ENCODE measurements at places on chromosomes 12 and 14.

- DNase-seq, result no peak
Measured at GRCh38 chr14:64227856-64228255, 66.3 kb downstream of the ESR2 start.

DNA sequence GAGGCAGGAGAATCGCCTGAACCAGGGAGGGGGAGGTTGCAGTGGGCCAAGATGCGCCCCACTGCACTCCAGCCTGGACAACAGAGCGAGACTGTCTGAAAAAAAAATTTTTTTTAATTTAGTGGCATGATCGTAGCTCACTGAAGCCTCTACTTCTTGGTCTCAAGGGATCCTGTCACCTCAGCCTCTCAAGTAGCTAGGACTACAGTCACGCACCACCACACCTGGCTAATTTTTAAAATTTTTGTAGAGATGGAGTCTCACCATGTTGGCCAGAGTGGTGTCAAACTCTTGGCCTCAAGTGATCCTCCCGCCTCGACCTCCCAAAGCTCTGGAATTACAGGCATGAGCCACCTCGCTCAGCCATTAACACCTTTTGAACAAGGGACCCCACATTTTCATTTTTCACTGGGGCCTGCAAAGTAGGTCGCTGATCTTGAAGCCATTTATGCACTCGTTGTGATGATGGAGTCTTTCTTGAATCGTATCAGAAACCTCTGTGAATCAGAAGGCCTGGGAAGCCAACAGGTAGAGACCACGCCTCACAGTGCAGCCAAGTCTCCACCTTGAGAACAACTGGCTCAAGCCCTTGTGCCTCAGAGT, 5.9 kb downstream of the HCAR1 start:
- DNase-seq, result no peak

- DNase-seq, result no peak
Measured at GRCh38 chr14:56112781-56113180, 5.4 kb upstream of the PELI2 start.

DNA sequence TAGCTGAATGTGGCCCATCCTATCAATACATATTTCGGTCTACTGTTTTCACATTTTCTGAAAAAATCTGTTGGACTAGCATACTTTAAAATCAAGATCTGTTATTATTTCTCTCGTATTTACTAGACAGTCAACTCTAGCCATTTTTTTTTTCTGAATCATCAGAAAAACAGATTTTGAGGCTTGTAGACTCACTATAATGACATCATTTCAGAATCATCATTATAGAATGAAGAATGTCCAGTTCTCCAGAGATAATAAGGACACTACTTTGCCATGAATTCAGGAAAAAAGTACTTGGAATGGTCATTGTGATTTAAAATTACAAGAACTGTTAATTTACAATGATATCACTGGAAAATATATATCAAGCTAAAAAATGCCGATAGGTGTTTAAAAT, 589.8 kb downstream of the KCNH5 start:
- no peak for DNase-seq

DNA sequence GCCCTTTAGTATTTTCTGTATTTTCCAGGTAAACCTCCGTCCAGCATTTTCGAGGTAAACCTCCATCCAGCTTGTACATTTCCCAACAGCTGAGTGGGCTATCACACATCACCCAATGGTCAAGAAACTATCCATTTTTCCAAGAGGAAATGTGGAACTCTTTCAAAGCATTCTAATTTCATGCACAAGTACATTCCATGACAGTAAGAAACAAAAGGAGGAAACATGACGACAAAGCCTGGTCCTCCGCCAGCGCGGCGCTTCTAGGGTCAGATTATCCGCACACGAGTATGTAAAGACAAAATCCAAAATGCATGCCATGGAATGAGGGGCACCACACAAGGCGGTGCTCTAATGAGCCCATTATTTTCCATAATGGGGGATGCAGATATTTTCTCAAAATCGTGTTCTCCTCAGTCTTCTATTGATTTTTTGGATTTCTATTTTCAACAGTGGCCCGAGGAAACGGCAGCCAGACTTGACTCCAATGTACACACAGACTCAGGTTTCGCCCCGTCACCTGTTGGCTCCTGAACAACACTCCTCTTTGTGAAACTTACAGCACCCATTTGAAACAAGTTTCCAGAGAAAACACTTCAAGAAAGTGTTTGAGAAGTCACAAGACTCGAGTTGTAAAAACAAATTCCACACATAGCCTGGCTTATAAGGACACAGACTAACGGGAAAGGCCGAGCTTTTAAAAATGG, 107.4 kb downstream of the PRICKLE1 start:
- no peak for DNase-seq

DNA sequence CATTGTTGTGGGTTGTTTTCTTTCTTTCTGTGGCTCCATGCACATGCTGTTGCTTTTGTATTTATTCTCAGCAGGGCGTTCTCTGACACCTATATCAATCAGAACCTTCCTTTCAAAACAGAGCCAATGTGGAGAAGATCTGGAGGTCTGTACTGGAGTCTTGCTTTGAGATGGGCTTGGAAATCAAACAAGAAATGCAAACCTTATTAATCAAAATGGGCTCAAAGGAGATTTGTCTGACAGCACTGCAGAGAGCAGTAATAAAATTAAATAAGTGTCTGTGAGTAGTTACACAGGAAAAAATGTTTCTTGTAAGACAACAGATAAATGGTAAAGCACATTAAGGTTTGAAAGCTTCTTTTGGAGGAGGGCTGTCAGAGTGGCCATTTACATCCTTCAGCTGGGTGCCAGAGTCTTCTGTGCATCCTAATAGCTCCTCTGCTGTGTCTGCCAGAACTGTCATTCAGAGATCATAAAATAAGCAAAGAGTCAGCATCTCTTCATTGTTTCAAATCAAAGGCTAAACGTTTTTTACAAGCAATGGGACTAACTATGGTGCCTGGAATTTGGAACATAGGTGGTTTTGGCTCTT, 414.3 kb downstream of the NAV3 start:
- DNase-seq, result no peak

- DNase-seq, result no peak
Measured at GRCh38 chr12:106711316-106711715, 63.2 kb upstream of the RIC8B start.

- DNase-seq, result peak; percentile 37
Measured at GRCh38 chr14:22572562-22573058, 16.4 kb downstream of the DAD1 start.

DNA sequence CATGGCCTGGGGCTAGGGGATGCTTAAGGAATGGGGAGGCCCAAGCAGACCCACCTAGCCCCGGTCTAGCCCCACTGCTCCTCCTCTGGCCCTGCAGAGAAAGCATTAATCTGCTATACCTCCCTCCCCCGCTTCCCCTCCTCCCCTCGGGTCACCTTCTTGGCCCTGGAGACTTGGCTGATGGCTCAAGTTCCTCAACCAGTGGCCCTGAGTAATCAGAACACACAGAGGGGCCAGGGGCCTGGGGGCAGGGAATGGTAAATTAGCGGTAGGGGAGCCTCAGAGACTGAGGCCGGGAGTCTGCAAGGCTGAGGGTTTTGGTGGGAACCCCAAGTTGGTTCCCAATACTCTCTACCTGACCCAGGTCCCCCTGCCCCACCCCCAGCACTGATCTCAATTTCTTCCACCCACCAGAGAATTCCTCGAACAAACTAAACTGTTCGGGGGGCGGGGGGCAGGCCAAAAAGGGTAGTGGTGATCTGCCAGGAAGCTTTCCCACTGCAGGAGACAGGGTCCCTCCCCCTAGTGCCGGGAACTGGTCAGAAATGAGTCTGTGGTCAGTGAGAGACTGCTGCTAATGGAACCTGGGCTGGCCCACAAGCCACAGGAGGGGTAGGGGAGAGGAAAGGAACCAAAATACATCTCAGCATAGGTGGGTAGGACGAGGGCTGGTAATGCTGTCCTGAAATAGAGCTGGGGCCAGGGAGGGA, 12.8 kb upstream of the SMARCD1 start:
- DNase-seq, result no peak

GRCh38 chr12:13171921-13172859, 24.3 kb upstream of the EMP1 start:
- no peak for DNase-seq

DNA sequence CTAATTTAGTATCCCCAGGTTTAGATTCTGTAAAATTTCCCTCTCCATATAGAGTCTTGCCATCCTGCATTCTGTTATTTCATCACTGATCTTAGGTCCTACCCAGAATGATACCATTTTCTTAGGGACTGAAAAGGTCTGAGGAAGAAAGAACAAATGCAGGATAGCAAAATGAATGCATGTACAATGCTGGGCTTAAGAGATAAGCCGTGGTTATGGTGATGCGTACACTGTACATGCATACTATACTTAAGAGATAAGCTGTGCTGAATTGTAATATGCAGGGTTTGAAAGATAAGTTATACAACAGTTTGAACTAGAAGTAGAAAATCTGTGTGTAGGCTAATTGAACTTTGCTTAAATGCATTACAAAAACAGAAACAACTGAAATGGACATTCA, 416.2 kb downstream of the C12orf50 start:
- DNase-seq, result no peak

- no peak for DNase-seq
Measured at GRCh38 chr12:42902001-42902400, 312.5 kb upstream of the PRICKLE1 start.

- no peak for DNase-seq
Measured at GRCh38 chr12:2212971-2213869, 160.4 kb downstream of the CACNA1C start.

GRCh38 chr14:75831952-75832351, 149.8 kb downstream of the TGFB3 start:
- no peak for DNase-seq

GRCh38 chr14:92437729-92438285, 75.8 kb upstream of the RIN3 start:
- no peak for DNase-seq

DNA sequence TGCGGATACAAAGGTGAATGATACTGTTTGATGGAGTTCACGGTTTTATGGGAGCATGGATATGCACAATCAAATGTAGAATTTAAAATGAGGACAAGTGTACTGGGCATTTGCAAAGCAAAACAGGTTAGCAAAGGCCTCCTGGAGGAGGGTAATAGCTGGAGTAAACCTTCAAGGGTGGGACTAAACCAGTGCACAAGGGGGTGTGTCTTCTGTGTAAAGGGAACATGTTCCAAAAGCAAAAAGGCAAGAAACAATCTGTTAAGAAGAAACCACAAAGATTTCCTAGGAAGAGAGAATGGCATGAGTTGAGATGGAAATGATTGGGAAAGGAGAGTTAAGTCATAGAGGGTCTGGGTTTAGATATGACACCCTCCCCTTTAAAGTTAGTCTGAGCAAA, 109.2 kb upstream of the SLCO1C1 start:
- DNase-seq, result no peak

DNA sequence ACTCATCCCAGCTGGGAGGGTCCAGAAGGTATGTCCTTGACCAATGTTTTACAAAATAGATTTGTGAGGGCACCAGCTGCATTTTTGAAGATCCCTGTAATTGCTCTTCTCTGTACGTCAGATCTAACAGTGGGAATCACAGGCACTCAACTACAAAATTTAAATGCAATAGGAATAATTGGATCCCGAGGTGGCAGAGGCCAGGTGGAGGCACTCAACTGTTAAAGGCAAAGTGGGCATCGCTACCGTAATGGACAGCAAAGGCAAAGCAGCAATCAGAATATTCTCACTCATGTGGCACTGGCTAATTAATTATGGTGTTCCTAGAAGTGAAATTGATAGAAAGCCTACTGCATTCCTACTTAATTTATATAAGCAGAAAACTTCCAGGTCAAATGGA, 27.9 kb upstream of the PSMC1 start:
- DNase-seq, result no peak

GRCh38 chr14:73888971-73889370, 2.3 kb downstream of the ZNF410 start:
- DNase-seq, result no peak

- no peak for DNase-seq
Measured at GRCh38 chr12:127205781-127206555, 1061.0 kb upstream of the TMEM132C start.

GRCh38 chr12:130961921-130962451, 8.3 kb downstream of the ADGRD1 start:
- no peak for DNase-seq

DNA sequence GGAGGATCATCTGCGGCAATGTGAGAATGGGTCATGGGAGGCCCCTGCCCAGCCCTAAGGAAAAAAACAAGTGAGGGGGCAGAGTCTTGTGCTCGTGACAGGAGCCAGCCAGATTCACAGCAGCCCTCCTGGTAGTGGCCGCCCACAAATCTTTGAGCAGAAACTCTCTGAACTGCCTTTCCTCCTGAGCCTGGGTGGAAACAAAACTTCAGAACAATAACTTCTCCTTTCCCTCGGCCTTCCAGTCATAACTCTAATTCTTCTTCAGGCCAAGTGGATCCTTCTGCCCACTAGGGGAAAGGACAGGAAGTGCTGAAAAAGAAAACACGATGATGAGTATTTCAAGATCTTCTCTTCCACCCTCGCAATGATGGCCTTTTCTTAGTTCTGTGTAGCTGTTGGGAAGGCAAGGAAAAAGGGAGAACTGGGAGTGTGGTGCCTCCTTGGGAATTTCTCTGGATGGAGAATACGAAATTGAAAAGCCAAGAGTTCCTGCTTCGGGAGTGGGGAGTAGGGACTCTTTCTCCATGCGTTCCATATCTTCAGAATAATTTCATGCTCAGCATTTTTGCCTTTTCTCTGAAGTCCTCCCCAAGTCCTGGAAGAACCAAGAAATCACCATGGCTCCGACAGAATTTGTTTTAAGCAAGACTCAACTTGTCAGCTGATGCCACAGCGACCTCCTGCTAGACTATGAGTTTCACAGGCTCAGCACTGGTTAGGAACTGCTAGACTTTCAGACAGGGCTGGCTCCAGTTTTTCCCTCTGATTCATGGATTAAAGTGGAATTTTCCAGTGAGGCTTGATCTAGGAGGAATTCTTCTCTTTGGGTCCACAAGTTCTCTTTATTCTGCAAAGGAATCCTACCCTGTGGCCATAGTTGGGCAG, 188.9 kb downstream of the CAND1 start:
- no peak for DNase-seq

DNA sequence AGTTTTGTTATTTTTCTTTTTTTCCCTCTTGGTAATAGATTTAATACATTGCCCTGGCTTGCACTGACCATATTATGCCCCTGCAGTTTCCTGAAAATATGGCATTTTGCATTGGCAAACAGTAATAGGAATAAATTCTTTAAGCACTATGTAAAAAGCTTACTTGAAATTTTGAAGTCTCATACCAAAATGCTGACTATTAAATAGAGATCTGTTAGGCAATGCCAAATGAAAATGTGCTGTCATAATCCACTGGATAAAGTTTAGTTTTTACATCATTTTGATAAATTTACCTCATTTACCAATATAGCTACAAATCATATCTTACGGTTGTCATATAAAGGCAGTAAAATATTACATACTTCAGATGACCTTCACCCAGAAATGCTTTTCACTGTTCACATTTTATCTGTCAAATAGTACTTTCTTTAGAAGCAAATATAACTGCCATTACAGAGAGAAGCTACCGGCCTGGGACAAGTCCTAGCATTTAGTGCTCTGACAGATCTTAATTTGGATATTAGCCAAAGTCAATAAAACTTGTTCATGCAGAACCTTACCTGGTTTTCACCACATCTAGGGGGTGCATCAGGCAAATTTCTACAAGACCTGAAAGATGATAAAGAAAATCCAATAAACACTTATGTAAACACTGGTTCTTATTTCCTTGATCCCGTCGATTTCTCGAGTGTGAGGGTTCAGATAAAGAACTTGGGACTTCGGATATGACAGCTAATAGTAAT, 212.9 kb downstream of the PAX9 start:
- DNase-seq, result no peak
